ENCODE measurements at places on chromosomes 2 and 18.

DNA sequence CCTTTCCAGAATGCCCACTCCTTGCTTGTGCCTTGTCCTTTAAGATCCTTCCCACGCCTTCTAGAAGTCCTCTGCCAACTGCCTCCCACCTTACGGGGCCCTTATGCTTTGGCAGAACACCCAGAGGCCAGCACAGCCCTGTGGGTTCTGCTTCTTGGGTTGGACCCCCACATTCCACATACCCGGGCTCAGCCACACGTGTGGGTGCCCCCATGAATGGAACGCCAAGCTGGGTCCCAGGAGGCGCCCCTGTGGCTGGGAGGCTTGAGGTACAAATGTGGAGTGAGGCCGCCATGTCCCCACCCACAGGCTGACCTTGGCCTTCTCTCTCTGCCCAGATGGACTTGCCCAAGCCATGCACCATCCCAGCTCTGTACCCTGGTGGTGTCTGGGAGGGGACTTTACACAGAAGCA is 74.2 kb downstream of the STPG4 start:
- DNase-seq: no peak

DNA sequence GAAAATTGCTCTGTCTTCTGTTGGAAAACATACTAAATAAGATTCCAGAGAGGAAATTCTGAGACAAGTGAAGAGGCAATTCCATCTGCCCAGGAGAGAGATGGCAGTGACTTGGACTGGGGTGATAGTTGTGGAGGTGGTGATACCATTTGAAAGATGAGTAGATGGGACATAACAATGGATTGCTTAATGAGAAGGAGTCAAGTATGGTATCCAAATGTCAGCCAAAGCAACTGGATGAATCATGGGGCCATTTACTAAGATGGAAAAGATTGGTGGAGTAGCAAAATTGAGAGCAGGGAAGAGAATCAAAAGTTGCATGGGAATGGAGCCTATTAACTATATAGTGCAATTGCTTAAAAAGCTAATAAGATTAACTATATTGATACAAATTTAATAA is 222.1 kb downstream of the ETAA1 start:
- no peak for DNase-seq

- no peak for DNase-seq
These were observed 42.4 kb downstream of the NCKAP5 start for GRCh38 chr2:133525613-133526529.

GRCh38 chr2:120091436-120091835 is 78.6 kb downstream of the EPB41L5 start:
- no peak for DNase-seq

DNA sequence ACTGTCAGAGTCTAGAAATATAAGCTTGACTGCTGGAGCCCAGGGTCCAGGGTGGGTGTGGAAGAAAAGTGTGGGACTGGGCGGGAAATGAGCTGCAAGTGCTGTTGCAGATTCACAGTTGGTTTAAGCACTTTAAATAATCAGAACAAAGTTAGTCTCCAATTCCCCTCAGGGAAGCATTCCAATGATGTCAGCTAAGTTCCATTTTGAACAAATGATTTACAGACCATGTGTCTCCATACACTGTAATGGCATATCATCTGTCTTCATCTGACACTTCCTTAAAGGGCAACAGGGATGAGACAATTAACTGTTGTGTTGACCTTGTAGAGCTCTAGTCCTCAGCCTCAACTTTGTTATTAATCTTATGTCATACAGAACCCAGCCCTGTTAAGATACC is 31.5 kb upstream of the REG3A start:
- DNase-seq: no peak

GRCh38 chr18:78974115-78974761 is 5.4 kb upstream of the SALL3 start:
- no peak for DNase-seq

- DNase-seq: no peak
These were observed 21.0 kb downstream of the SEMA4F start for GRCh38 chr2:74675090-74675489.

- DNase-seq: no peak
These were observed 354.6 kb downstream of the RAD51AP2 start for GRCh38 chr2:17163638-17164037.

DNA sequence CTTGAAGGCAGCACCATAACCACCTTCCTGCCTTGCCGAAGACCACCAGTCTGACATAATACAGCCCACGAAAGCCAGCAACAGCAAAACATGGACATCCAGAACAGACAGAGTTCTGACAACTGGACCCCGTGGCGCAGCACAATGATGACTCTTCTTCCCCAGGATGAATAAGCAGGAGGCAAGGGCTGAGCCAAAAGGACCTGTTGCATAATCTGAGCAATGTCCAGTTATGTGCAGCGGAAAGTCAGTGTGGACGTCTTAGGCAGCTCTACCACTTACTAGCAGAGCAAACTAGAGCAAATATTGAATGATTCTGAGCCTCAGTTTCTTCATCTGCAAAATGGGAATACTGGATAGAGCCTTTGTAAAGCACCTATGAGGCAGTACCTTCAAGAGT is 225.1 kb downstream of the ZBTB7C start:
- DNase-seq: no peak

DNA sequence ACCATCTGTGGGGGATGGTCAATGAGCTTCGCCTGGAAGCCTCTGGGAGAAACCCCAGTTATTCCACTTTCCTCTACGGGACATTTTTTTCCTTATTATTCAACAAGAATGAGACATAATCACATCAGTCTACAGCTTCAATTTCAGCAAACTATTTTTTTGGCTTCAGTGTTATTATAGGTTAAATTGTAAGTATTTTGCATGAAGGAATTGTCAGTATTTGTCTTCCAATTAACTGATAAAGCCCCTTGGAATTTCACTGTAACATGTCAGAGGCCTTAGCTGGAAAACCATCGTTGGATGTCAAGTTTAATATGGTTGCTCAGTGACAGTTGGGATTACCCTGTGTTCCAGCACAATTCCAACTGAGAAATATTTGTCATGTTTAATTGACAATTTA is 480.9 kb upstream of the CHST9 start:
- DNase-seq: no peak

- DNase-seq: no peak
These were observed 80.1 kb upstream of the MAP3K20 start for GRCh38 chr2:172995323-172996244.

DNA sequence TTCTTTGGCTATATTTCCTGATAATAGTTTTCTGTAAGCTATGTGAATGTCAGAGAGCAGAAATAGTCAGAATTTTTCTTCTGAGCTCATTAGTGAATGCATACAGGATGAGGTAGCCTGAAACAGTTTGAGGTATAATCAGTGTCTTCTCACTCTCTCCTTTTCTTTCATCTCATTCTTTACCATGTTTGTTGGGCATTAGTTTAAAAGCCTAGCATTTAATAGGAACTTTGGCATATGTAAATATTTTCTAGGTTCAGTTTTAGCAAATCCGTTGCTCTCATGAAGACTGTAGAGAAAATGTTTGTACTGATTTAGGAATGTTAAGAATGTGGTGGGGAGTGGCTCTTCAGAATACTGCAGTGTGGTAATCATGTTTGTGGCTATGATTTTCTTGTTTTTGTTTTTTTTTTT is 119.4 kb downstream of the PARD3B start:
- DNase-seq: no peak

- DNase-seq: no peak
These were observed 106.4 kb upstream of the NCKAP5 start for GRCh38 chr2:133674433-133675331.

- DNase-seq: no peak
These were observed 42.5 kb upstream of the ATP8B1 start for GRCh38 chr18:57845605-57846074.

DNA sequence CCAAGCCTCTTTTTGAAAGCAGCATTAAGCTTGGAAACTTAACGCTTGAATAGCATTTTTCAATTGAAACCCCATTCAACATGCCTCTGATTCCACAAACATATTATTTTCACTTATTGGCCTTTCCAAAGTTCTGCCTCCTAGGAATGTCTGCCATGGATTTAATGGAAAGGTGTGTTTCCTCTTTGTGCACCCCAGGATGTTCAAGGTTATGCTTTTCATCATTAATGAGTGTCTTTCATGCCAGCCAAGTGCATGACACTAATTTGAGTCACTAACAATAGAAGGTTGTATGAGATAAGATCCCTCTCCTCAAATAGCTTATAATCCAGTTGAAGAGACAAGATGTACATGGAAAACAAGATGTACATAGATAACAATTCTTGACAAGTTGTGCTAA is 84.7 kb downstream of the ALPK2 start:
- DNase-seq: no peak

GRCh38 chr2:111100765-111101162 is 19.9 kb upstream of the BCL2L11 start:
- DNase-seq: peak; percentile 40

DNA sequence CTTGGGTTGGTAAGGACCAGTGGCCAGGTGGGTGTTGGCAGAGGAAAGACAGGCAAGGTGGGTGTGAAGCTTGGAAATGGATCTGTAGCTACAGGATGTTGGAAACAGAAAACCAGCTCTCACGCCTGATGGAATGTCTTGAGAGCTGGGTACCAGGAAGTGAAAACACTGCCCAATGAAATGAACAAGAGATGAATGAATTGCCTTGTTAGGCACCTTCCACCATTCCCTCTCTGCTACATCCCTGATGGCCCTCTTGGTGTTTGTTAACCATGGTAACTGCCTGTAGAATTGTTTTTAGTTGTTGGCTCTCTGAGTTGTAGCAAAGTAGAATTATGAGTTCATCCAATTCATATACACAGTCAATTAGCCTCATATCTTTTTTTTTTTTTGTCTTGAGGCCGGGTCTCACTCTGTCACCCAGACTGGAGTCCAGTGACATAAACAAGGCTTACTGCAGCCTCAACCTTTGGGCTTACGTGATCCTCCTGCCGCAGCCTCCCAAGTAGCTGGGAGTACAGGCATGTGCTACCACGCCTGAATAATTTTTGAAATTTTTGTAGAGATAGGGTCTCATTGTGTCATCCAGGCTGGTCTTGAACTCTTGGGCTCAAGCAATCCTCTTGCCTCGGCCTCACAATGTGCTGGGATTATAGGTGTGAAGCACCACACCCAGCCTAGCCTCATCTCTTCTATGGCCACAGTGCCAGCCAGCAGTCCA is 9.5 kb downstream of the KCMF1 start:
- DNase-seq: no peak

GRCh38 chr2:71452565-71452964 is 796 bp upstream of the DYSF start:
- DNase-seq: no peak

DNA sequence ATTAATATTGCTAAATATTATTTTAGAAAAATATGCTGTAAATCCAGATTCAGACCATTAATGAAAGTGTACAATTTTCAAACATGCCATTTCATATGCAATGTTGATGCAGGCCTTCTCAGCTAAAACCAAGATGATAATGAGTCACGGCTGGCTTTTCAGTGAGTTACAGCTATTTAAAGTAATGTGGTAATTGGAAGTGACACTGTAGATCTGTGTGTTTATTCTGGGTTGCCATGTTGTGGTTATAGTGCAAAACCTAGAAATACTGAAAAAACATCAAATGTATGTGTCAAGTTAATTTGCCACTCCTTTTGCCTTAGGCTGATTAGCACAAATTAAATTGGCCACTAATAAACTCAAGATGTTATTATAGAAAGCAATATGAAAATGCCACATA is 506.6 kb downstream of the ERBB4 start:
- DNase-seq: no peak

DNA sequence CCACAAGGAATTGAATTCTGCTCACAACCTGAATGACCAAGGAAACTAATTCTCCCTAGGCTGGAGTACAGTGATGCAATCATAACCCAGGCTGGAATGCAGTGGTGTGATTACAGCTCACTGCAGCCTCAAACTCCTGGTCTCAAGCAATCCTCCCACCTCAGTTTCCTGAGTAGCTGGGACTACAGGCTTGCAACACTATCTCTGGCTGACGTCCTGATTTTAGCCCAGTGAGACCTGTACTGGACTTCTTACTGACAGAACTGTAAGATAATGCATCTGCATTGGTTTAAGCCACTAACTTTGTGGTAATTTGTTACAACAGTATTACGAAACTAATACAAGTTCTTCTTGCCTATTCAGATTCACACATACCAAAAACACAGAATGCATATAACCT is 9.5 kb upstream of the KDSR start:
- no peak for DNase-seq

- DNase-seq: no peak
These were observed 56.1 kb upstream of the CDCA7 start for GRCh38 chr2:173298536-173299097.

DNA sequence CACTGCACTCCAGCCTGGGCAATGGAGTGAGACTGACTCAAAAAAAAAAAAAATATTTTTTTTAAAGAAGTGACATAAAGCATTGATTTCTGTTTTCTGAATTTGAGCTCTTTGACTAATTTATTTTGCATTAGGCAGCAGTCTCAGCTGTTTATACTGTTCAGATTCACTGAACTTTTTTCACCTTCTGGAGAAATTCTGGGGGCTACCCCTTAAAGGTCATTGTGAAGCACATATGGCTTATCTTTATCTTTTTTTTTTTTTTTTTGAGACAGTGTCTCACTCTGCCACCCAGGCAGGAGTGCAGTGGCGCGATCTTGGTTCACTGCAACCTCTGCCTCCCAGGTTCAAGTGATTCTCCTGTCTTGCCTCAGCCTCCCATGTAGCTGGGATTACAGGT is 12.9 kb downstream of the PHLPP1 start:
- DNase-seq: no peak

DNA sequence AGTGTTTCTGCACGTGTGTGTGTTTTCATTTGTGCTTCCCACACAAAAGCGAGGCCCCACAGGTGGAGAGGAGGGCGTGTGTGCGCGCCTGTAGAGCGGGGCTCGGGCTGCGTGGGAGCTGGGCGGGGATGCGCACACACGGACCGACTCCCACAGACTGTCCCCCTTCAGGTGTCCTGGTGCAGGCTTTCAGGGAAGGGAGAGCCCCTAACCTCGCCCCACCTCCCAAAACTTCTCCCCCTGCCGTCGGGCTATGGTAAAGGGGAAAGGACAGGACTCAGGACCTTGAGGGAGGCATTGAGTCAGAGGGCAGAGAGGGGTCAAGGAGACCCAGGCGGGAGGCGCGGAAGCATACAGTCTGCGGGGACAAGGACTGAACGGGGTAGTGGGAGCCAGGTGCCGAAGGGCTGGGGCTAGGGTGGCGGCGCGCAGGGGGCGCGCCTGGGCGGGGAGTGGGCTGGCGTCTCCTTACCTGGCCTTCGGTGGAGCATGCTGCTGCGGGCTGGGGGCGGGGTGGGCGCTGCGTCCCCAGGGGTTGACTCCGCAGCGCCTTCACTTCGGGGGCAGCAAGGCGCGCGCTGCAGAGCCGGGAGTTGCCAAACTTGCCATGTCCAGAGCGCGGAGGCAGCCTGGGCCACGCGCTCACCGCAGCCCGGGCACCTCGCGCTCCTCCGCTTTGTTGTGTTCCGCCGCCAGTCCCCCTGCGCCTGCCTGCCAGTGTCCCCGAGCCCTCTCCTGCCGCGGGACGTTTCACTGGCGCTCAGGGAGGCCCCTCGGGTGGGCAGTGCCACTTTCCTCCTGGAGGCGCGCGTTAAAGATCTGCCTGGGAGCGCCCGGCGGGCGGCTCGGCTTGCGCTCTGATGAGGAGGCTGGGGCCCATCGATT is 302.0 kb downstream of the NCKAP5 start:
- no peak for DNase-seq
